ENCODE measurements at places on chromosomes 6 and 20.

GRCh38 chr6:84227044-84227433, 404 bp downstream of the CEP162 start:
- DNase-seq, result no peak

DNA sequence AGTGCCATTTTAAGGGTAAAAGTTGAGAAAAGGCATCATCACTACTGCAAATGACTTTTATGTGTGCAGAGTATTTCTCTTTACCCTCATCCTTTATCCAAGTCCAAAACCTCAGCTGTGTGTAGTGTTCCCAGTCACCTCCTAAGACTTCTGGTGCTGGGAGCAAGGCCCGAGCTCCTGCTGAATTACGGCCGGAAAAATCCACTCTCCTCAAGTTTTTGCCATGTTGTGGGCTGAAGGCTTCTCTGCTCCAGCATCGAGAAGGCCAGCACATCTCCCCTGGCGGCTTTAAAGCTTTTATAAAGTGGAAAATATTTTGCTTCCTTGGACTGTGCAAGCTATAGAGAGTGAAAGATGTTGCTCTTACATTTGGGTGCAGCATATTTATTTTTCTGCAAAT, 153.2 kb upstream of the THBS2 start:
- no peak for DNase-seq

- no peak for DNase-seq
These were observed 24.3 kb downstream of the SNX14 start for GRCh38 chr6:85569323-85569722.

DNA sequence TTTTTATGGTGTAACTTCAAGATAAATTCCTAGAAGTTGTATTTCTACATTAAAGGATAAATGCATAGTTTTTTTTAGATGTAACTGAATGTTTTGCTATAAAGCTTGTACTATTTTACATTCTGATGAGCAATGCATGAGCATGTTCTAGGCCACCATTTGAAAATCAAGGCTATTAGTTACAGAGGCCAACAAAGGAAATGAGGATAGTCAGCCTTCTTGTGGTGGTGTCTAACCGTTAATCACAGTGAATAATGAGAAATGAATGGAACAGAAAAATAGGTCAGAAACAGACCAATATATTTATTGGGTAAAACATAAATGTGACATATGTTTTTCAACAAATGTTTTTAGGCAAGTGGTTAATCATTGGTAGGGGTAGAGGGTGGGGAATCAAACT, 37.6 kb upstream of the L3MBTL3 start:
- DNase-seq, result no peak

DNA sequence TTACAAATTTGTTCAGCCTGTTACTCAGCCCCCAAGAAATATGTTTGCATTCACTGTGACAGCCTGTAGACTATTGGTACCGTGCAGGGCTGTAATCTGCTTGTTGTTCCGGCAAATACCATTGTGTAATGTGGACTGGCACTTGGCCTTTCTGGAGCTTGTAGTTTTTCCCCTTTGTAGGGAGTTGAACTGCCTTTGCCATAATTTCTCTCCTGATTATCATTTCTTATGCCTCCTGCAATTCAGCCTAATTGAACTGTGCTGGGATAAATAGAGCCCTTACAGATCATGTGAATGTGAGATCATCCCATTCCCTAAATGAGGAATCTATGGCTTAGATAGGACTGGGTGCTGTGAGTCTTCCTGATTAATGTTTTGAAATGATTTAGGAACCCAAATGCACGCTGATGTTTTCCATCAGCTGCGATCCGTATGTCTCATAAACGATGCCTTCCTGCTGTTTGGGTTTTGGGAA, 185.1 kb downstream of the JARID2 start:
- no peak for DNase-seq

GRCh38 chr20:43283126-43283525, 93.4 kb upstream of the PTPRT start:
- DNase-seq, result no peak

DNA sequence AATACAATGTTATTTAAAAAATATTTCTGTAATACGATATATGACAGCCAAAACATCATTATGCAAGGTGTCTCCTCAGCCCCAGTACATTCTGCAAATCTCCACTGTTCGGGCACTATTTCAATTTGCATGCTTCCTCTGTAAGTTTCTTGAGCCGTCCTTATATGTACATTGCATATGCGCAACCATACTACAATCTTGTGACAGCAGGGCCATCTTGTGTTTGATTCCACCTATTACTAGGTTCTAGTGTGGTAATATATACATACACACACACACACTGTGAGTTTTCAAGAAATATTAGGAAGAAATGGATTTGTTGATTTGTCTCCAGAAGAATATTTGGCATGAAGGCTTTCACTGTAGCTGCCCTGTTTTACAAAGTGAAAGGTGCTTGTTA, 9.8 kb downstream of the LYRM4 start:
- DNase-seq, result no peak

DNA sequence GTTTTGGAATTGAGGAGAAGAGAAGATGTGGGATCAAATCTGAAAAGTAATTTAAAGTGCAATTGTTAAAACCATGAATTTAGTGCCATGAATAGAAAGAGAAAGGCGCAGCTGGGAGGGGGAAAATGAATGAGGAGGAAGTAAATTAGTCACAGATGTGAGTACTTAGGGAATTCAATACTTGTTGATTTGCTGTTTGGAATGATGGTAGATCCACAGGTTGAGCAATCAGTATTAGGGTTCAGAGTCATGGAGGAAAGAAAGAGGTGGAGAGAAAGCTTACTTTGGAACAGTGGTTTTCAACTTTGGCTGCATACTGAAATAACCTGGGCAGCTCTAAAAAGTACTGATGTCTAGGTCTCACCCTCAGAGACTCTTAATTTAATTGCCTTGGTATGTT, 229.7 kb upstream of the ASCC3 start:
- no peak for DNase-seq

DNA sequence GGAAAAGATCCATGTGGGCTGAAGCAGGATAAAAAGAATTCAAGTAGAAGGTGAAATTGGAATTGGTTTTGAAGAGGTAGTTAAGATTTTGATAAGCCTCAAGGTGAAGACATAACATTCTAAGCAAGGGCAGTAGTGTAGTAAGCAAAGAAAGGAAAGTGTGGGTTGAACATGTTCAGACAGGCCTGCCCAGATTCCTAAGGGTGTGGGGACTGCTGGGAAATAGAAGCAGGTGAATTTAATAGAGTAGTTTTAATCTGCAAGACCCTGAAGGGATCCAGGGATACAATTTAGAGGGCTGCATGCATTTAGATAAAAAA, 19.1 kb downstream of the TAB2 start:
- no peak for DNase-seq

Data from right kidney (tissue), 9 donors.